AG04450 (cell line): ENCODE measurements at places on chromosomes 5 and 9.
A peak's percentile ranks its signal among the peaks of the same experiment; 100 is the strongest.

DNA sequence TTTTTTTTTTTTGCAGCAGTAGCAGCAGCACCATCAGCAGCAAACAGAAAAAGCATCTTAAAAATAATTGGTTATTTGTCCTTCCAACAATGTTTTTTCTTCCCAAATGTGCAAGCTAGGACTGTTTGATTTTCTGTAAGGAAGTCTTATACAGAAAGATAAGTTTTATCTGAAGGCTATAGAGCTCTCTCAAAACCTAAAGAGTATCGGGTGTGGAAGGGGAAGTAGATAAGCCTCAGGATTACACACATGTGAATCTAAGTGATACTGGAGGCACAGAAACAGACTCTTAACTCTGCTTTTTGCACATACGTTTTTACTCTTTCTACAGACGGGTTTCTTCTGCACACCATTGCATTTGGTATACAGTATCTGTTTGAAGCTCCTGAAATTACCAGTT lies 184.4 kb upstream of the FTMT start:
- DNase-seq, result no peak

DNA sequence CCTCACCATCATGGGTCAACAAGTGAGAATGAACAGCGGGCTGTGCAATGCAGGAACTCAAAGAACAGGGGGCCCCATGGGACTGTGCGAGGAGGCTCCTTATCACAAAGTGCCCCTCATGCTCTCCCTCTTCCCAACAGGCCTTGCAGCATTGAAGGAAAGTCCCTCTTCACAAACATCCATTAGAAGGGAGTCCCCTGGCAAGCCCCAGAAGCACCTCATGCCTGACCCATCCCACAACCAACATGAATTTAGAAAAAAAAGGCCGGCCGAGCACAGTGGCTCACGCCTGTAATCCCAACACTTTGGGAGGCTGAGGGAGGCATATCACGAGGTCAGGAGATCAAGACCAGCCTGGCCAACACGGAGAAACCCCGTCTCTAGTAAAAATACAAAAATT lies 122.6 kb upstream of the FSTL4 start:
- DNase-seq, result no peak

GRCh38 chr9:257957-258356 lies 43.3 kb downstream of the DOCK8 start:
- DNase-seq, result no peak

DNA sequence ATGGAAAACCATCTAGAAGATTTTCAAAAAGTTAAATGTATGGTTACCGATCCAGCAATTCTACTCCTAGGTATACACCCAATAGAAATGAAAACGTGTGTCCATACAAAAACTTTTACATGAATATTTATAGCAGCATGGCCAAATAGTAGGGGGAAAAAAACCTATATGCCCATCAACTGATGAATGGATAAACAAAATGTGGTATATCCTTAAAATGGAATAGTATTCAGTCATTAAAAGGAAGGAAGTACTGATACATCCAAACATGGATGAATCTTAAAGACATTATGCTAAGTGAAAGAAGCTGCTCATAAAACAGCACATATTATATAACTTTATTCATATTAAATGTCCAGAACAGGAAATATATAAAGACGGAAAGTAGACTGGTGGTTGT lies 93.2 kb upstream of the SPOCK1 start:
- no peak for DNase-seq

DNA sequence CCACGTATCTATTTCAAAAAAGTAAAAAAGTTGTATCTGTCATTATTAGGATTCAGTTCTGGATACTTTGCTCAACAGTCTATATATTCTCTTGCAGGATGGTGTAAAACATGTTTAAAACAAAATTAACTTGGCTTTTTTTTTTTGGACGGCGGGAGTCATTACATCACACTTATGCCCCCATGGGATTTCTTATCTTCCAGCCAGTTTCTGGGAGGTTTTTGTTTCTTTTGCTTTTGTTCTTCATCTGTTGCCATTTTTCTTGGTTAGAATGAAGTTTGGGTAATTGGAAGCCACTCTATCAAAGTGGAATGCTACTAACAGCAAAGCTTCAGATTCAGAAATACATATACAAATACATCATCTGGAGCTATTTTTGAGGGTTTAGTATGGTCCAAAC lies 1.8 kb upstream of the STARD4 start:
- DNase-seq, result no peak

DNA sequence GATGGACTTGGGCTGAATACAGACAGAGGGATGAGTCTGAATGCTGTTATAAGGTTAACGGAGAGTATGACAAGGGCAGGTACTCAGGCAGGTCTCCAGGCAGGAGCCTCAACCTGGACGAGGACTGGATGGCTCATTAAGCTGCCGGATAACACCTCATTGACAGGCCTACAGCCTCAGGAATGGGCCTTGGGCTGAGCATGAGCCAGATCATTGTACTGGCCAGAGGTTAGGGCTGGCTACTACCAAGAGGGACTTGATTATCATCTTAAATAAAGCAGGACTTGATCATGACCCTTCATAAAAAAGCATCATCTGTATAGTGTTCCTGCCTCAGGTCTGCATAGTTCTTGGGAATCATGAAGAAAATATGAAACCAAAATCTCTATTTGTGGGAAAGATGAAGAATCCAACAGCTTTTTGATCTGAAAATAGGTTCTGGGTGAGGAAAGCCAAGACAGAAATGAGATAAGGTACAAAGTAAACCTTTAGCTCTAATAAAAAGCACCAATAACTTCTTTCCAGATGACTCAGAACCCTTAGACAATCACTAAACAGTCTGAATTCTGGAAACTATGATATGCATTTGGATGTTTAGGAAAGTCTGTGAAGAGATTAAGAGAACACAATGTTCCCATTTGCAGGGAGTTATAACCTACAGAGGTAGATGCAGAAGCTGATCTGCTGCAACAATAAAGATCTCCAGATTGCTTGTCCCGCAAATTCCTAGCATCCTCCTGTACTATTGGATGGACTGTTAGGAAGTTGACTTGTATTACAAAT lies 343.1 kb downstream of the CTNND2 start:
- no peak for DNase-seq

- DNase-seq, result no peak
These were observed 153.9 kb downstream of the FSTL4 start for GRCh38 chr5:133458435-133458834.

DNA sequence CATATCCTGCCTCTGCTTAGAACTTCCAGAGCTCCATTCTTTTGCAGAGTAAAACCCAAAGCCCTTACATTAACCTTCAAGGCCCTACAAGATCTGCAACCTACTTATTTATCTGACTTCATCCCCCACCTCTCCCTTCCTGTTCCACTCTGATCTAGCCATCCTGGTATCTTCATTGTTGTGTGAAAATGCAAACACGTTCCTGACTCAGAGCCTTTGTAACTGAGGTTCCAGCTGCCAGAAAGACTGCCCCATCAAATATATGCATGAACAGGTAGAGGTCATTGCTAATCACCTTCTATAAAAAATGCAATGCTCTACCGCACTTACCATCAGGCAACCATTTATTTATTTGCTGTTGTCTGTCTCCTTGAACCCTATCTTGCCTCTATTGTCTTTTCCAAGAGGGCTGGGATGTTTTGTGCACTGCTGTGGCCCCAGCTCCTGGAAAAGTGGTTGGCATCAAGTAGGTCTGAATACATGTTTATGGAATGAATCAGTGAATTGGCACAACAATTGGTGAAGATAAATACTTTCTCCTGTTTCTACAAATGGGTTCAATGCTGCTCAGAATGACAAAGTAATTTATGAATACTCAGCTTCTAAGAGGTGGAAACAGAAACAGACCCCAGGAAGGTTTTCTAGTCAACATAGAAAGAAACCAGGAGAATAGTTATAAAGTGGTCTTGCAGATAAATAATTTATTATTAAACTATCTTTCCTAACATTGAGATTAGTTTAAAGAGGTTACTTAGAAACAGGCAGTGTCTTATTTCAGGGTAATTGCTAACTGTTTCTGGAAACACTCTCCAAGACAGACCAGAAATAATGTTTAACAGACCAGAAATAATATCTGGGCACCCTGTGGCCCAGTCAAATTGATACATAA lies 230.6 kb upstream of the CD180 start:
- DNase-seq, result no peak

DNA sequence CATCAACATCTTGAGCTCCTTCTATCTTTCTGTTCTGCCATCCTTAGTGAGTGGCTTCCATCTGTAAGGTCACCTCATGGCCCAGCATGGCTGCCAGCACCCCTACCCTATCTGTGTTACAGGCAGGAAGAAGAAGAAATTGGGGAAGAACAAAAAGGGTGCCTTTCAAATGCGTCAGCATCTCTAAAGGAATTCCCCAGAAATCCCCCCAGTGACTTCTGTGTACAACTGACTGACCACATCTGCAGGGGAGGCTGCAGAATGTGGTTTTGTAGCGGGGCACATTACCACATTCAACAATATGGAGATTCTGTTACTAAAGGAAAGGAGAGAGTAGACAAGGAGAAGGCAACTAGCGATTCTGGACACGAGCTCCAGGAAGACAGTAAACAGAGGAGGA lies 40.1 kb downstream of the ALG2 start:
- peak; percentile 16 for DNase-seq

GRCh38 chr9:86318187-86318586 lies 35.8 kb upstream of the ISCA1 start:
- DNase-seq, result no peak

- DNase-seq, result no peak
These were observed 51.0 kb downstream of the HABP4 start for GRCh38 chr9:96500696-96501632.

GRCh38 chr5:42840269-42840668 lies 28.6 kb upstream of the SELENOP start:
- DNase-seq, result peak; percentile 16

DNA sequence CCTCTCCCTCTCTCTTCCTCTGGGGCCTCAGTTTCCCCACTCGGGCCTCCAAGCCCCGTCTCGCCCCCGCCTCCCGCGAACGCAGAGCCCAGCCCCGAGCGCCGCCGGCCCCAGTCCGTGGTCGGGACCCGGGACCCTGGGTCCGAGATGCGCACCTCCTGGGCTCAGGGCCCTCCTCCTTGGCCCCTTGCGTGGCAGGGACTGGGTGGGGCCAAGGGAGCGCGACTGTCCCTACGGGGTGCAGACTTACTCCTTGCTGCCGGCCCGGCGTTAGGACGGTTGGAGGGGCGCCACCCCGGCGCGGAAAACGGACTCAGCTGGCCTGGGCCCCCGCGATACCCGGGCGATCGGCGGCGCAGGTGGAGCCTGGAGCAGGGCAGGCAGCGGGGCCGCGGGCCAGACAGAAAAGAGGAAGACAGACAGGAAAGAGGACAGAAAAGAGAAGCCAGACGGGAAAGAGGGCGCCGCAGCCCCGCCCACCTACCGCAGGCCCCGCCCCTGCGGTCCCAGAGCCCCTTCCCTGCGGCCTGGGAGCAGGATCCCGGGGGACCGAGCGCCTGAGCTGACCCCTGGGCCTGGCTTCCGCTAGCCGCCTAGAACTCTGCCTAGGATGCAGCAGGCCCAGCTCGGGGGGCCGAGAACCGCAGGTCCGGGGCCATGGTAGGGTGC lies at the start of gene GBGT1:
TSS of gene GBGT1 (minus strand) at position 411 of the 669 bp plus-strand sequence. CDS start 1,502 bp downstream, outside the sequence.
- DNase-seq, result no peak

DNA sequence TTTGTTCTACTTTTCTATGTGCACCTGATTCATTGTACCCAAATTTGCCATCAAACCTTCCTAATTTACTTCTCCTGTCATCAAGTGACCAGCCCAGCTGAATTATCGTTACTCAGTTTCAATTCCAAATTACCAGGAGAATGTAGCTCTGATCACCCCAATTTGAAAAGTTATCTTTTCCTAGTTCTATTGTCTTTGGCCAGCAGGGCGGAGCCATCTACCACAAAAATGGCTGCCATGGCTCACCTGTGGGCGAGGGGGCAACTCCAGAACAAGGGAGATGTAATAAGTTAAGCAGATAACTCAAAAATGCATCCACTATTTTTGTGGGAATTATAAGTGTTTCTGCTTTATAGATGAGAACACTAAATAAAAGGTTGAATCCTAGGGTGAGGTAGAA lies 133.8 kb upstream of the MOCS2 start:
- DNase-seq, result no peak

DNA sequence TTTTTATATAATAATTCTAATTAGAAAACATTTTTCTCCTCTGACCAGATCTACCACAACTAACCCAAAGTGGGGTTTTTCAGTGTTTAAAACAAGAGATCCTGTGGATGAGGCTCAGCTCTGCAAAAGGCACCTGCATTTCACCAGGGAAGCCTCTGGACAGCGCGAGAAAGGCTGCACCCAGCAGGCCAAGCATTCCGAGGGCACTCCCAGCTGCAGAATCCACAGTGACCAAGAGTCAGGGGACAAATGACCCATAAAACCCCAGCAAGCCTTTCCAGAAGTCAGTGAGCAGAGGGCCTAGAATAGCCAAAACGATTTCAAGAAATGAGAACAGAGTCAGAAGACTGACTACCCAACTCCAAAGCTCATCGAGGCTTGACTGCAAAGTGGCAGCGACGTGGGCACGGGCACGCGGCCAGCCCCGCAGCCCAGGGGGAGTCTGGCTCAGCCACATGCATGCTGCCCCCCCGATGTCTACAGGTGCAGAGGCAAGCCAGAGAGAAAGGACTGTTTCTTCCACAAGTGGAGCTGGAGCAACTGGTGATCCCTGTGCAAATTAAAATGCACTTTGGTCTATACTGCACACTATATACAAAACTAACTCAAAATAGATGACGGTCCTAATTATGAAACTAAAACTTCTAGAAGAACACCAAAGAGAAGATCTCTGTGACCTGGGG lies 26.2 kb downstream of the TPPP start:
- DNase-seq, result no peak

DNA sequence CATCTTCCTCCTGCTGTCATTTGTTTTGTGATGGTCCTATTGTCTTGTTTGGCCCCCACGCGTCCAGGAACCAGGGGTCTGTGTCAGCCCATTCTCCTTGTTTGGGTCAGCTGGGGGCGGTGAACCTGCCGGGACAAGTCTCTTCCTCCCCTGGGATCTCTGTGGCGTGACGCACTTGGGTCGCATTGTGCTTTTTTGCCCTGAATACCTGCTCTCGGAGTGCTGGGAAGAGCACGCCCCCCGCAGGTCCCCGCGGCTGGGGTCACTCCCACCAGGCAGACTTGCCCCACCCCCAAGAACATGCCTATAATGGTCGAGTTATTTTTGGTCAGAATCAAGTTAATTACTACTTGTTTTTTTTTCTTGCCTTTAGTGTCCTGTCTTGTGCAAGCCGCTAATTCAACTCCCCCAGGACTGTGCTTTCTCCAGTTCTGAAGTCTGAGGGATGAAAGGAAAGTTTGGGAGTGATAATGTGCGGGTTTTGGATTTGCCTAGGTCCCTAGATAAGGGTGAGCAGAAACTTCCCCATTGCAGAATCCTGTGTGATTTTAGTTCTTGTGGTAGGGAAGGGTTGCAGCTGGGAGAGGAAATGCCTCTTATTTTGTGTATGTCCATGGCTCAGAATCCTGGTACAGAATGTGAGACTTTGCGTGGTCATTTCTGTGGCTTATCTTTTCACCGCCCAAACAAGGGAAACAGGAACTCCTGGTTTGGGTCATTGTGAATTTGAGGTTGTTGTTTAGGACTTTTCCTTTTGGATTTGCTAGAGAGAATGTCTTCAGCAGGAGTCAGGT lies 789 bp downstream of the ACER2 start:
- DNase-seq, result no peak

DNA sequence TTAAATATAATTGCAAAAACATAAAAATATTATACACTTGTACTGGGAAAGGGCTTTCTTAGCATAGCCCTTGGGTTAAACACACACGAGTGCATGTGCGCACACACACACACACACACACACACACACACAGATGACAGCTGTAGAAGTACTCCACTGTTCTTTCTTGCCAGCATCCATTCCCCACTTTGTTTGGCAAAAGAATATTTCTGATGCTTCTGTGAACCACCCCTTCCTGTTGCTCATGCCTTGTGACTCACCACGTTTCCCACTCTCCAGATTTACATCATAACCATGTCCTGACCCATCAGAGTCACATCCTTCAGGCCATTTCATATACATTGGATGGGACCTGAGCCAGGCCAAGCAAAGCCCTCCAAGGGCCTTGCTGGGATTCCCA lies 280.1 kb downstream of the DNAH5 start:
- peak; percentile 95 for DNase-seq
